Nucleus accumbens (tissue), 56 donors: ENCODE measurements at places on chromosomes 12 and 14.
A peak's percentile ranks its signal among the peaks of the same experiment; 100 is the strongest.

DNA sequence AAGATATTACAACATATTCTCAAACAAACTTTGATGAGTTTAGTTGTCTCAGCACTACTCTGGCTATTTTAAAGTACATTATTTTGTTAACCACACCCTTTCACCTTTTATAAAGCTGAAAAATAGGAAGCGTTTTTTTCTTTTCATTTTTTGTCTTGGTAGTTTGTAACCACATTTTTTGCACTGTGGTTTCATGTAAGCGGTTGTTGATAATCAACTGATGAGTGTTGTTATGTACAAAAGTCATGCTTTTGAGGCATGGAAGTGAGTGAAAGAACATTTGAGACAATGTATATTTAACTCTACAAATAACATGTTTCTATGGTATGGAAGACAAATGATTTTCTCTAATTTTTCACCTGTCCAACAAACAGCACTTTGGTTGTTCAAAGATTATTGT, 52.1 kb upstream of the ATP2B1 start:
- DNase-seq, result no peak

DNA sequence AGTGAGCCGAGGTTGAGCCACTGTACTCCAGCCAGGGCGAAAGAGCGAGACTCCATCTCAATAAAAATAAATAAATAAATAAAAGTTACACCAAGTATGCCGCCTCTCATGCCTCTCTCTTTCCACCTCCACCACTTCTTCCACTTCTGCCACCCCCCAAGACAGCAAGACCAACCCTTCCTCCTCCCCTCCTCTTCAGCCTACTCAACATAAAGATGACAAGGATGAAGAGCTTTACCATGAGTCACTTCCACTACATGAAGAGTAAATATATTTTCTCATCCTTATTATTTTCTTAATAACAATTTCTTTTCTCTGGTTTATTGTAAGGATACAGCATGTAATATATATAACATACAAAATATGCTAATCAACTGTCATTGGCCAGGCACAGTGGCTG, 3.6 kb upstream of the TMED2 start:
- DNase-seq, result no peak

DNA sequence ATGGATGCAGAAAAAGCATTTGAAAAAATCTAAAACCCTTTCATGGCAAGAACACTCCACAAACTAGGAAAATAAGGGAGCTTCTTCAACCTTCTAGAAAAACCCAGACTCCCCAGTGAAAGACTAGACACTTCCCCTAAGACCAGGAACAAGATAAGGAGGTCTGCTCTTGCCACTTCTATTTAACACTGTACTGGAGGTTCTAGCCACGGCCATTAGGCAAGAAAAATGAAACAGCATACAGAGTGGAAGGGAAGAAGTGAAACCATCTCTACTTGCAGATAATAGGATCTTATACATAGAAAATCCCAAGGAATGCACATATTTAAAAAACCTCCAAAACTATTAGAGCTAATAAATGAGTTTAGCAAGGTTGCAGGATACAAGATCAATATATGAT, 42.3 kb downstream of the CHGA start:
- DNase-seq, result no peak

- no peak for DNase-seq
Measured at GRCh38 chr12:462936-463705, 3.4 kb downstream of the B4GALNT3 start.

DNA sequence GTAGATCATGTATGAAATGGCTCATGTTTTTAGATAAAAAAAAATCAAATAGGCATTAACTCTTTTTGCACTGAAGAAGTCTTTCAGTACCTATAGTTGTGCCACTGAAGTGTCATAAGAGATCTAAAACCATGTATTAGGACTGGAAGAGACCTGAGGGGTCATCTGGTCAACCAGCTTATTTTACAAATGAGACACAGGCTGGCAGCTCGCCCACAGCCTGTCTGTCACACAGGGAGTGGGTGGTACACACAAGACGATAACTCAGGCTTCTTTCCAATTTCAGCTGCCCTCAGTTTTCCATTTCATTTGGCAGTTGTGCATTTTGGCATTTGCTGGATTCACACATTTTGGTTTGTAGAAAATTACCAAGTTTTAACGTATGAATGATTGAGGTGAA, 34.7 kb downstream of the C12orf75 start:
- DNase-seq, result no peak

DNA sequence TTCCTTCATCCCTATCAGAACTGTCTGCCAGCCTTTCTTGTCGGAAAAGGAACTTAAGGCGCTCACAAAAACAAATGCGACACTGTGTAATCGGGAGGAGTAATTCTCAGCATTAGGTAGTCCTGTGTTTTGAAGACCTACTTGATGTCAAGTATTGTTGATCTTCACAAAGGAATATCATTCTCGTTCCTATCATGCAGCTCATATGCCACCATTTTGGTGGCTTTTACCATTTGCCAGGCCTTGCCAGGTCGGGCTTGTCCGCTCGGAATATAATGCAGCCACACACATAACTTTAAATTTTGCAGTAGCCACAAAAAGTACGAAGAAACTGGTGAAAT, 903 bp upstream of the PPP4R3A start:
- no peak for DNase-seq

GRCh38 chr12:106769546-106769945, 4.9 kb upstream of the RIC8B start:
- no peak for DNase-seq

DNA sequence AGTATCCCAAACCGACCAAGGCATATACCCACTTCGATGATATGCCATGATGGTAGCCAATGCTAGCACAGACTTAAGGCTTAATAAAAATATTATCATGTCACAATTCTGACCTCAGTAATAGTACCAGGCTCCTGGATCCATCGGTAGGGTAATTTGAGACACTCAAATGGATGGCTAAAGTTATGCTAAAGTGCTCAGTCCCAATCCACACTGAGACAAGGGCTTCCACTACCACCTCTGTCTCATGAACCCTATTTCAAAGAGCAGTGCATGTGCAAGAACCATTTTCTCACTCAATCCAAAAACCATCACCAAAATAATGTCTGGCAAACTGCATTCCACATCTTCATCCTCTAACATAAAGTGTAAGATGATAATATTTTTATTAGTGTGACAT, 122.4 kb upstream of the KRR1 start:
- DNase-seq, result no peak

DNA sequence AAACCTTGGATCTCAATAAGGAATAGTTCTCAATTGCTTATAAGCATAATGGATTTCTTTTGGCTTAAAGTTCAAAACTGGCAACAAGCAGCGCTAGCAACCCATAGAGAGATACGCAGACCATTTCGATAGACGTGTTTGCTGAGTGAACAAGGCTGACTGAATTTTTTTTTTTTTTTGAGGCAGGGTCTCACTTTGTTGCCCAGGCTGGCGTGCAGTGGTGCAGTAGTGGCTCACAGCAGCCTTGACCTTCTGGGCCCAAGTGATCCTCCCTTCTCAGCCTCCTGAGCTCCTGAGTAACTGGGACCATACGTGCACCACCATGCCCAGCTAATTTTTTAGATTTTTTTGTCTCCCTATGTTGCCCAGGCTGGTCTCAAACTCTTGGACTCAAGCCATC, 1.4 kb upstream of the AKAP5 start:
- no peak for DNase-seq

- no peak for DNase-seq
Measured at GRCh38 chr14:90566481-90566880, 169.7 kb downstream of the CALM1 start.

- DNase-seq, result peak; percentile 46
Measured at GRCh38 chr12:108649126-108649525, 15.4 kb upstream of the SELPLG start.

DNA sequence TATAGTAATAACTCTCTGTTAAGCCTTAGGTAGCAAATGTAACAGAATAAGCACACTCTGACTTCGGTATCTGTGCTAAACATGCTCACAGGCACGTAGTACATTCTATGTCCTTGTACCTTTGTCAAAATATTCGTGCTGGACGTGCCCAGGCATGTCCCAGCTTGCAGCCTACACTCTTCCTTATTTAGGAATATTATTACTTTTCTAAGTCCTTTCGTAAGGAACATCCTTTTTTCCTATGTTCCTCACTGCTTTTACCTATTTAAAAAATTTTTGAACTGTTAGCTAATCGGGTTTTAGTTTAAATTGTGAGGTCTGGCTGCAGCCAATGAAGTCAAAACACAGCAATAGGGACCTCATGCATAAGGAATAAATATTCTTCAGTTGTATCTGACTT, 24.1 kb upstream of the UBC start:
- DNase-seq, result no peak

GRCh38 chr12:61011767-61012423, 1248.3 kb upstream of the USP15 start:
- no peak for DNase-seq

- no peak for DNase-seq
Measured at GRCh38 chr12:102755266-102755665, 161.8 kb downstream of the PAH start.

- DNase-seq, result no peak
Measured at GRCh38 chr12:45502481-45503128, 226.9 kb upstream of the ARID2 start.

DNA sequence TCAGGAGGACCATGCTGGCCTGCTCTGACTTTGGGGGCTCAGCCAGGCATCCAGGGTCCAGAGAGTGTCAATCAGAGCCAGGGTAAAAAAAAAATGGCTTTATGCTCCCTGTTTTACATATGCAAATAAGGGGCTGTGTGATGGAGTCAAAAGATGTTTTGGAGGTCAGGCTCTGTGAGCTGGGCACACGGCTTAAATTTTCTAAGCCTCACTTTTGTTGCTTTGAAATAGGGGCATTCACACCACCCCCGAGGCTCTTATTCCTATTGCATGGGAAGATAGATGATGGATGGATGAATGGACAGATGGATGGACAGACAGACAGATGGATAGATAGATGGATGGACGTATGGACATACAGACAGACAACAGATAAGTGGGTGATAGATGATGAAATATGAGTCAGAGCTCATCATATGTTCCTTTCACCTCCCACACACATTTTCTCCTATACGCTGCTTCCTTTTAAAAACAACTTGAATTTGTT, 42.7 kb downstream of the RIN3 start:
- no peak for DNase-seq

- DNase-seq, result no peak
Measured at GRCh38 chr14:61765225-61765943, 3.2 kb downstream of the SNAPC1 start.

- no peak for DNase-seq
Measured at GRCh38 chr14:101511620-101512375, 49.5 kb upstream of the DIO3 start.

DNA sequence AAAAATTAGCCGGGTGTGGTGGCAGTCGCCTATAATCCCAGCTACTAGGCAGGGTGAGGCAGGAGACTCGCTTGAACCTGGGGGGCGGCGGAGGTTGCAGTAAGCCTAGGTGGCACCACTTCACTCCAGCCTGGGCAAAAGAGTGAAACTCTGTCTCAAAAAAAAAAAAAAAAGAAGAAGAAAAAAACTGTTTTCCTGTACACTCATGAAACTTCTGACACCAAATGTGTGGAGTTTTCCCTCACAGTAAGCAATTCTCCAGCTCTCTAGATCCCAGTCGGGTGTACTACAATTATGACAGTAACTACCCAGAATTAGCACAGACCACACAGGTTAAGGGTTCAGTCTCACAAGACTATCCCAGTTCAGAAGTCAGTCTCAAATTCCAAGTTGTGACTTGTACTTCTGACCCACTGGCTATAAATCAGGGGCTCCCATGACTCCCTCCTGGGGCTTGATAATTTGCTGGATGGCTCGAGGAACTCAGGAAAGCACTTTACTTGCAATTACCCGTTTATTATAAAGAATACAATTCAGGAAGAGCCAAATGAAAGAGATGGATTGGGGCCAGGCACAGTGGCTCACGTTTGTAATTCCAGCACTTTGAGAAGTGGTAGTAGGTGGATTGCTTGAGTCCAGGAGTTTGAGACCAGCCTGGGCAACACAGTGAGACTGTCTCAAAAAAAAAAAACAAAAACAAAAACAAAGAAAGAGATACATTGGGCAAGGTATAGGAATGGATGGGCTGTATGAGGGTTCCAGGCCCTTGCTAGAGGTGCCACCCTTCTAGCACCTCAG, 12.4 kb upstream of the ARF6 start:
- DNase-seq, result no peak

DNA sequence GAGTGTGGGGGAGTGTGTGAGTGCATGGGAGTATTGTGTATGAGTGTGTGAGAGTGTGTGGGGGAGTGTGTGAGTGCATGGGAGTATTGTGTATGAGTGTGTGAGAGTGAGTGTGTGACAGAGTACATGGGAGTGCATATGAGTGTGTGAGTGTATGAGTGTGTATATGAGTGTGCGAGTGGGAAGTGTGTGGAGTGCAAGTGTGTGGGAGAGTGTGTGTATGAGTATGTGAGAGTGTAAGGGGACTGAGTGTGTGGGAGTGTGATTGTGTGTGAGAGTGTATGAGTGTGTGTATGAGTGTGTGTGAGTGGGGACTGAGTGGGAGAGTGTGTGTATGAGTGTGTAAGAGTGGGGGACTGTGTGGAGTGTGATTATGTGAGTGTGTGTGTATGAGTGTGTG, 40.7 kb downstream of the PRIMA1 start:
- no peak for DNase-seq

- DNase-seq, result peak; percentile 83
Measured at GRCh38 chr14:22986508-22987054, 4.2 kb upstream of the AJUBA start.

- DNase-seq, result no peak
Measured at GRCh38 chr12:125006365-125006764, 12.9 kb downstream of the BRI3BP start.

DNA sequence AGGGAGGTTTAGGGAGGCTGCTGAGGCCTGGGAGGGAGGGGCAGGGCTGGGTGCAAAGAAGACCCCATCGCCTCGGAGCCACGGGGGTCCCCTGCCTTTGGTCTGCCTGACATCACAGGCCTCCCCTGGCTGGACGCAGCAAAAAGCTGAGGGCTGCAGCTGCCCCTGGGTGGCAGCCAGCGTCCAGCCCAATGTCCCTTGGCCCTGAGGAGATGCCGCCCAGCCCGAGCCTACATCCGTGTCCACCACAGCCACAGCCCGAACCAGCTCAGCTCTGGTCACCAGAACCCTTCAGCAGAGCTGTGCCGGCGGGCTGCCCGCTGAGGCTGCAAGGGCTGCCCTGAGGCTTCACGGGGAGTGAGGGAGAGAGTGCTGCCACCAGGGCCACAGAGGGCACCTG, 1.9 kb downstream of the NUDT14 start:
- no peak for DNase-seq

DNA sequence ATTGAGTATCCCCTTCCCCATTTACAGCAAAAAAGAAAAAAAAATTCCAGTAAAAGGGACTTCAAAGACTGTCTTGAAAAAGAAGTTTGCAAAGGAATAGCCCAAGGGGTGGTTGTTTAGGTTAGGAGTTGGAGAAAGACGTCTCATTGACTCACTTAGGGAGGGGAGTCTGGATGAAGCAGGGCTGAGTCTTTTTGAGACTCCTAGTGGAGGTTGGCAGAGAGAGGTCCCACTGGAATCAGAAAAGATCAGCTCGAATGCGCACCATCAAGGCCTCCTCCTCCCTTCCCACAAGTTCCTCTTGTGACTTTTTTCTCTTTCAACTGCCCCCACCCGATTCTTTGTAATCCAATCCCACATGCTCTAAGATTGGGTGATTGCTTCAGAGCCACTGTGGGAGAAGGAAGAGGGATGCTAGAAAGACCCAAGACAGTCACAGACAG, 1.9 kb downstream of the ARHGEF40 start:
- DNase-seq, result no peak

- DNase-seq, result peak; percentile 78
Measured at GRCh38 chr14:77301103-77301502, 19.6 kb downstream of the POMT2 start.

GRCh38 chr14:50085570-50086320, 30.6 kb downstream of the VCPKMT start:
- DNase-seq, result peak; percentile 16

GRCh38 chr14:36420149-36420687, 99.8 kb upstream of the MBIP start:
- DNase-seq, result no peak
